ENCODE measurements at places on chromosomes 4 and X.

GRCh38 chr4:186534056-186534455 lies 21.3 kb downstream of the MTNR1A start:
- no peak for DNase-seq

GRCh38 chr4:76342191-76342590 lies 35.7 kb downstream of the STBD1 start:
- DNase-seq = no peak

DNA sequence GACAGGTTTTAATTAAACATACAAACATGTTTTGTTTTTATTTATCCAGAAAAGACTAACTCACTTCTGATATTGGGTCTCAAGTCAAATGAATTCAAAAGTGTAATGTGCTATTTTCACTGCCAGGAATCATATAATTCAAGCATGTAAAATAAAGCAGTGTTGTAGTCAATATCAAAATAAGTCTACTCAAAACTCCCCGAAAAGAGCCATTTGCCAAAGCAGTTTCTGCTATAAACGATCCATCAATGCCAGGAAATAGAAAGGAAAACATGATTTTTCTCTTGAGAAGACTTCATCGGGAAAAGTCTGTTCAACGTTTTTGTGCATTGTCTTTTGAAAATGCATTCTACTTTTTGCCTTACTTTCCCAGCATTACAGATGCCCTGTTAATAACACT lies 633.3 kb downstream of the FAT4 start:
- no peak for DNase-seq

GRCh38 chr4:162221148-162221547 lies 57.3 kb upstream of the FSTL5 start:
- DNase-seq = no peak

- DNase-seq = no peak
Measured at GRCh38 chr4:27049239-27049829, 188.7 kb downstream of the STIM2 start.

GRCh38 chrX:39850630-39851152 lies 247.1 kb downstream of the BCOR start:
- DNase-seq = no peak

Measured in stromal cell of bone marrow (primary cell).